ENCODE measurements at places on chromosomes 5 and 9.

DNA sequence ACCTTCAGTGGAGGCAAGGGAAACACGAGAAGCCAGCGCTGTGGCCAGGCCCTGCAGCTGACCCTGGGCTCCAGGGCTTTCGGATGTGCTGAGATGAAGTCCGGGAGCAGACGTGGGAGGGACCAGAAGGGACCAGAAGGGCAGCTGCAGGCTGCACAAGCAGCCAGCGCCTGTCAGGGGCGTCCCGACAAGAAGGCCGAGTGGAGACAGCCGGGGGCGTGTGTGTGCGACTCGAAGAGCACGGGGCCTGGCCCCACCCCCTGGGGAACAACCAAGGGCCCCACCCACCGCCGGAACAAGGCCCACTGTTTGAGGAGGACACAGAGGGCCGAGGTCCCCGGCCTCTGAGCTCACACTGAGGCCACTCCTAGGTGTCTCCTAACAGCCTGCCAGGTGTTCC is 31.4 kb downstream of the SLC12A7 start:
- DNase-seq, result no peak

- DNase-seq, result no peak
These were observed 134.3 kb downstream of the PPP2R2B start for GRCh38 chr5:146744068-146744745.

DNA sequence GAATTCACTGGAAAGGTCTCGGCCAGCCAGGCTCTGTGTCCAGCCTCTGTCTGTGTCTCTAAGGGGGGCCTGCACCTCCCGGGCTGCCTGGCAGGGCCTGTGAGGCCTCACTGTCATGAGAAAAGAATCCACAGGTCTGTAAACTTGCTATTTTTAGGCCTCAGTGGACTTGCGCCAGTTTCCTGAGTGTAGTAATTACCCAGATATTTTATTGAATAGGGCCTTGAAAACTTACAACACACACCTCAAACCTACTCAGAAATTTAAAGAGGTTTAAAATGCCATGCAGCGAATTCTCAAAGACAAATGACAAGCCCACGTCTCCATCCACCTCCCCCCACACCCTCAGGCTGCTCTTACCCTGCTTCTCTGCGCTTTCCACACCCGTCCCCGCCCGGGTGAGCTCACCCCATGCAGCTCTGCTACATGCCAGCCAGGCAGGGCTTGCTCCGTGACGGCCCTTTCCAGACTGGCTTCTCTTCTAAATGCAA is 8.8 kb upstream of the TENT4A start:
- DNase-seq, result no peak

DNA sequence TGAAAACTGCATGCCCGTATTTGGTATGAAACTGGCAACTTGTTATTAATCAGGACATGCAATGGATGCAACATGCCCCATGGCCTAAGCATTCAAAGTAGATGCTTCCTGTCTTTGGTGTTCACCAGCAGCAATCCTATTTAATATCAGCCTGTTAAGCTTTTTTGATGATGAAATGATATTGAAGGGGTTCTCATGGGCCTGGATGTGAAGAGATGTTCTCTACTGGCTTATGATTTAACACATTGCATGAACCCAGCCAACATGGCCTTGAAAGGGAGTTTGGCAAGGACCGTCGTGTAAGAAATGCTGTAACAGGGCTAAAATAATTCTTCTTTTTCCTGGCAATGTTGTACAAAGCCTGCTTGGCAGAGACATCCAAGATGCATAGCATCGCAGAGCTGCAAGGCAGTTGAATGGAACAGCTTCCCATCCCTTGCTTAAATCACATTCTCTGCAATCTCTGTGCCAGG is 111.2 kb downstream of the SMARCA2 start:
- DNase-seq, result no peak

DNA sequence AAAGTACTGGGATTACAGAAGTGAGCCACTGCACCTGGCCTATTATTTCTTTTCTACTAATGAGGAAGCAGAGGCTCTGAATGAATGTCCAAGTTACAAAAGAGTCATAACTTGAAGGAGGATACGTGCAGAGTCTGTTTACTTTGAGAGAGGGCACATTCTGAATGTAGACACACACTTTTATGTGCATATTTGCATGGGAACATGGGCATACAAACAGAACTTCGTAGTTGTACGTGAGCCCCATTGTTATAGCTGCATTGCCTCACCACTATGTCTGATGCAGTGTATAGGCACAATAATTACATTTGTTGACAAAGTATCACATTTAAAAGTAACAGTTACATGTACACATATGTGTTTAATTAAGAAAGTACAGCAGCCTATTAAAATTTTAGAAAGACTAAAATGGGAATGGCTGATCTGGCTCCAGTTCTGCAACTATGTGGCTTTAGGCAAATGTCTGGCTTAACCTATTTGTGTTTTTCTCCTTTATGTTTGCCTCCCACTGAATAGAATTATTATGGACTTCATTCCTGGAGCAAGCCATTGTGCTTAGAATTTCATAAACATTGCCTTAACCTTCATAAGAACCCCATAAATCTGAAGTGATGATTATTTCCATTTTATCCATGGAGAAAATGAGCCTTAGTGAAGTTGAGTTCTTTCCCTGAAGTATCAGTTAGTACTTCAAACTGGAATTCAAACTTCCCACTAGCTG is 3.0 kb upstream of the DPYSL3 start:
- no peak for DNase-seq

DNA sequence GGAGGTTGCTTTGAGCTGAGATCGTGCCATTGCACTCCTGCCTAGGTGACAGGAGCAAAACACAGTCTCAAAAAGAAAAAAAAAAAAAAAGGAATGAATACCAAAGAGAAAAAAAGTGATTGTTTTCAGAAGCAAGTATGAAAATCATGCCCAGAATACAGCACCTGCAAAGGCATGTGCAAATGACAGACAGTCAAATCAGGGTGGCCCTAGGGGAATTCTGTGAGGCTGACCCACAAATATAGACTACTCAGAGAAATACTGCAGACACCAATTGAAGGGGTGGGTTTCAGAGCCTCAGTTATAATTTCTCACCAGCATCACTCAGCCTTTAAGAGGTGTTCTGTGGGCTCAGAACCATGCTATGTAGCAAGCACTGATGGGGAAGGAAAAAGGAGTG is 28.6 kb downstream of the DCAF12 start:
- no peak for DNase-seq

DNA sequence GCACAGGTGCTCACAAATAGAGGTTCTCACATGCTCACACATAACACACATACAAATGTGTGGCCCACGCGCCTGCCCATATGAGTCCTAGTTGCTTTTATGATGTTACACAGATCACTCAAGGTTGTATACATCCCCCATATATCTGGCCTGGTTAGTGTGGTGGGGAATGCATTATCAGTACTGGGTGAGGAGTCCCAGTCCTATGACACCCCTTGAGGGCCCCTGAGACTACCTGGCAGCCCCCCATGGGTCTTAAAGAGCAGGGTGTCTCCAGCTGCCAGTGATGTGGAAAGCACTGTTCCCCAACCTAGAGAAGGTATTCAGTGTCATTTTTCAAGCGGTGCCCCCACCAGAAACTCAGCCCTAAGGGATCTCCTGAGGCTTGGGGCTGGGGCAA is 2.8 kb upstream of the HAND1 start:
- DNase-seq, result no peak

GRCh38 chr9:70746760-70747159 is 332.3 kb upstream of the KLF9 start:
- no peak for DNase-seq

GRCh38 chr9:129177443-129177790 is 644 bp downstream of the IER5L start:
- DNase-seq, result no peak

DNA sequence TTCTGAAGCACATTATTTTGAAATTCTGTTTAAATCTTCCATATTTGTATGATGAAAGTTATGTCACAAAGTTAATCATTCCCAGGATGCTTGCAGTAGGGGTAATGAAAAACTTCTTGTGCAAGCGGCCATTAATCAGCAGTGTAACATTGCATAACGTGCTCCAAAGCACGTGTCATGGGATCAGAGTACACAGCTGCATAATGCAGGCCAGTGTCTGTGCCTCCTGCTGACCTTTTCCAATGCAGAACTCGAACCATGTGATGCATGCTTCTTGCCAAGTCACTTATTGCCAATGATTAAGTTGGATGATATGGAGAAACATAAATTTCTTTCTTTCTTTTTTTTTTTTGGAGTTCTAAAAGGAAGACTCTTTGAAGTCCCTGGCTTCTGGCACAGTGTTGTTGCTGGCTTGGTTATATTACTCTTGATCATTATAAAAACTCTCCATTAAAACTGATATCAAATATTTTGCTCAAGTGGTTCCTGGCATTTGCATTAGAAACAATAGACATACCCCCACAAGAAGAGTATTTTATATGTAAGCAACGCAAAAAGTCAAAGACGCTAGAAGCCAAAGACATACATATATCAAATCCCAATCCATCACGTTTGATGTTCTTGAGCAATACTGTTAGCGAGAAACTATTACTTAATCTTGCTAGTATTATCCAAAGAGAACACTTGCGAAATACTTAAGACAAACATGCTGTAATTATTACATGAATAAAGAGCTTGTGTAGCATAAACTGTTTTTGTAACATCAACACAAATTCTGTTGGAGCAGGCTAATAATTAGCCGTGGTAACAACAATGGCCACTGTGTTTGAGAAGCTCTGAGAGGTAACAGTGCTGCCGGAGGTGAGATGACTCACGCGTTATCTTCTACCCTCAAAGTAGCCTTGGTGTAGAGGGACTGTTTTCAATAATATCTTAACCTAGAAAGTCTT is 164.2 kb downstream of the AUH start:
- DNase-seq, result no peak

GRCh38 chr9:120696551-120697230 is 17.6 kb downstream of the MEGF9 start:
- no peak for DNase-seq

GRCh38 chr5:178392386-178392785 is 159.8 kb upstream of the PHYKPL start:
- DNase-seq, result no peak

GRCh38 chr9:1591310-1591709 is 423.8 kb upstream of the SMARCA2 start:
- DNase-seq, result no peak

GRCh38 chr9:82810915-82811314 is 252.0 kb downstream of the RASEF start:
- no peak for DNase-seq

GRCh38 chr9:135385793-135386192 is 93.8 kb upstream of the PPP1R26 start:
- no peak for DNase-seq

DNA sequence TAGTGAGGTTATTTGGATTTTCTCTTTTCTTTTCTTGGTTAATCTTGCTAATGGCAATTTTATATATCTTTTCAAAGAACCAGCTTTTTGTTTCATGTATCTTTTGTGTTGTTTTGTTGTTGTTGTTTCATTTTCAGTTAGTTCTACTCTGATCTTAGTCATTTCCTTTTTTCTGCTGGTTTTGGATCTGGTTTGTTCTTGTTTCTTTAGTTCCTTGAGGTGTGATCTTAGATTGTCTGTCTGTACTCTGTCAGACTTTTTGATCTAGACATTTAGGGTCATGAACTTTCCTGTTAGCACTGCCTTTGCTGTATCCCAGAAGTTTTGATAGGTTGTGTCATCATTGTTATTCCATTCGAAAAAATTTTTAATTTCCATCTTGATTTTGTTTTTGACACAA is 399.7 kb downstream of the TLE1 start:
- DNase-seq, result no peak

- DNase-seq, result no peak
These were observed 50.2 kb downstream of the HSDL2 start for GRCh38 chr9:112430006-112430522.

- no peak for DNase-seq
These were observed 37.2 kb upstream of the SLC9A3 start for GRCh38 chr5:561408-561807.

DNA sequence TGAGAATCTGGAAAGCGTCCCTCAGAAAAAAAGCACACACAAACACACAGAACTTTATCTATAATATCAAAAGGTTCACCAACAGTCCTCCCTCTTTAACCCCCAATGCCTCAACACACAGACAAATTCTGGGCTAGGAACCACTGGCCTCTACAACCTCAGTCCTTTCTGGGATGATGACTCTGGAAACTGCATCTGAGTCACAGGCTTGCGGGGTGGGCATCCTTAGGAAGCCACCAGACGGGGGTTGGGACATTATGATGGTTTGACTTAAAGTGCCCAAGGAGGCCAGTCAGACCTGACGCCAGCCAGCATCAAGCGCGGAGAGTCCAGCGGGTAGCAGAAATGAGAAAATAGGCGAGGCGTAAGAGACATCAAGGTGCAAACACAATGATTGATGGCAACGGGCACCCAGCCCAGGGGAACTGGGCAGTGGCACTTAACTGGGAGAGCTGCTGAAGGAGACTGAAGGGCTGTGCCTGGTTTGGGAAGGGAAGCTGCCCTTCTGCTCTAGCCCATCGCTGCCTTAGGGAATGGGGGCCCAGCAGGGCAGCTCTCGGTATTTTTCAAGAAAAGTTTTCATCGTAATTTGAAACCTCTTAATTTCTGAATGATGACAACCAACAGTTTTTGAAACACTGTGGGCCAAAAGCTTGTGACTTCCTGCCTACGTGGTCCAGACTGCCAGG is 20.7 kb downstream of the SPRY4 start:
- no peak for DNase-seq

DNA sequence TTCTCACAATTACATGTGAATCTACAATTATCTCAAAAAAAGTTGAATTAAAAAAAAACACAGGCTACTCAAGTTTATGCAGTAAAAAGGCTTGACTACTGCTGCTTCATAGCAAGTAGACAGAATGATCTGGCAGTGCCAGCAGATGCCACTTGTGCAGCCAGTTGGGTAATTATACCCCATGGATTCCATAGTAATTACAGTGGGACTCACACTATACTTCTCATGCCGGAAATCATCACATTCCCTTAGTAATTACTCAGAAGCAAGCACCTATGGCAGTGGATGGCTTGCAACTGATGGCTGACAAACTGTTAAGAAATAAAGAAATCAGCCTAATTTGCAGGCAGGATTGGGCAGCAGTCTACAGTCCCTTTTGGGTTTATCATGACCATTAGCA is 463.2 kb upstream of the KLF4 start:
- no peak for DNase-seq

DNA sequence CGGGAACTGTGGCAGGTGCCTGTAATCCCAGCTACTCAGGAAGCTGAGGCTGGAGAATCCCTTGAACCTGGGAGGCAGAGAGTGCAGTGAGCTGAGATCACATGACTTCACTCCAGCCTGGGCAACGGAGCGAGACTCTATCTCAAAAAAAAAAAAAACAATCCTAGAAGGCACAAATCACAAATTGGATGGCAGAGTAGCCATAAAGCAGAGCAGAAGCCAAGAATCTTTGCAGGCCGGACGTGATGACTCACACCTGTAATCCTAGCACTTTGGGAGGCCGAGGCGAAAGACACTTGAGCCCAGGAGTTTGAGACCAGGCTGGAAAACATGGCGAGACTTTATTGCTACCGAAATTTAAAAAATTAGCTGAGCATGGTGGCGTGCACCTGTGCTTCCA is 9.2 kb upstream of the FUBP3 start:
- DNase-seq, result no peak

DNA sequence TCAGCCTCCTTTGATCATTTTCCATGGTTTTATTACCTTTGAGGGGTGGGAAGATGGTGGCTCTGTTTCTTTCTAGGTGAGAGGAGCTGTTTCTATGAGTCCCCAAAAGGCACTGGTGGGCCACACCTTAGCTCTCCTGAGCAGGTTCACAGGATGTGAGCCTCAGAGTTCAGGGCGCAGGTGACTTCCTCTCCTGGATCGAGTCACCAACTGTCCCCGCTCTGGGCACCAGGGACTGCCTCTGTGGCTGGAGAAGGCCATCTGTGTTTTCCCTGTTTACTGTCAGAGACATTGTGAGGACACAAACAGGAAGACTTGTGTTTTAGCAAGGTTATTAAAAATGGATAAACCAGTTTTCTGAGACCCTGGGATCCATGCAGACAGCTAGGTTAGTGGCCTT is 68.5 kb downstream of the IL31RA start:
- DNase-seq, result no peak

GRCh38 chr5:31638345-31638744 is 586 bp upstream of the PDZD2 start:
- DNase-seq, result no peak
